Immature natural killer cell (primary cell): ENCODE measurements at places on chromosomes 4 and X. TPM values are rescaled to one million over a fixed set of nuclear protein-coding genes. Genes with fewer than 3 reads are reported as not detected.

CLGN gene
- polyA plus RNA-seq = not detected

DNA sequence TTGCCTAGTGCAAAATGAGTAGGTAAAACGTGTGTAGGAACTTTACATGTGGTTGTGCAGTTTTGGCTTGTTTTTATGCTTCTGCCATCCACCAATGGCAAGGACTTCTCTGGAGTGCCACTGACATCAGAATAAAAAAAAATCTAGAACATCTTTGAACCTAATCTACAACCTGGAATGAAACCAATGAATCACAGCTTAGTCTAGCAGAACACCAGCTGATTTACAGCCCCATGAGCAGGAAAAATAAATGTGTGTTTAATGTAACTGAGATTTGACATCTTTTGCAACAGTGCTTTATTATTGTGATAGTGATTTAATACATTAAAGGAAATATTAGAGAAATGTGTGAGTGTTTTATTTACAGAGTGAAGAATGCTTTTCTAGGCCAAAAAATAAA, 995.1 kb downstream of the PCDH7 start:
- DNase-seq = no peak
- no peaks in the 10 kb centered on the region for H3K36me3 ChIP-seq
- H3K27me3 ChIP-seq = no peaks in the 10 kb centered on the region
- no peaks in the 10 kb centered on the region for H3K4me1 ChIP-seq

DNA sequence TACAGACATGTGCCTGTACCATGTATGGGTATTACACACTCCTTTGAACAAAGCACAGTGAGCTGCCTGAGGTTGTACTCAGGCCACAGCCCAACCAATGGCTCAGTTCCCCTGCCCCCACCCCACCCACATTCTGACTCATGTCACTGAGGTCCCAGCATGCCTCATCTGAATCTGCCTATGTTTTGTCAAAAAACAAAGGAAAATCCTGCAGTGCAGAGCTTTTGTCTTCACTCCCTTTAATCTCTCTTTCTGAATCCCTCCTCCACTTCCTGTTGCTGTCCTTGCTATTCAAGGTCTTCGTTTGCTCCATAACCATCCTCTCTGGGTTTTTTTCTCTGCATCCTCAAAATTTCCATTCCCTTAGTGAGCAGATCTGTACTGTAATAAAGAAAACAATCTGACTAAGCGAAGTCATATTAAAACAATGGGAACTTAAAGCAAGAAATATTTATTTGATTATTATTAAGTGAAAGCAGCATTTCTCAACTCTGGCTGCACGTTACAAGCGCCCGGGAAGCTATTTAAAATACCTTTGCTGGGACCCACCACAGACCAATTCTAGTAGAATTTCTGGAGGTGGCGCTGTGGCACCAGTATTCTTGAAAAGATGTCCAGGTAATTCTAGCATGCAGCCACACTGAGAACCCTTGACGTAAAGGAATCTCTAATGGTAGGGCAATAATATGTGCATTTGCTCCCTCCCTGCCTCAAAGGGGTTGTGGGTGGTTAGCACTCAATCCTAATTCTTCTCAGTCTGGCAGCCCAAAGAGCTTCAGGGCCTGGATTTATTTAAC, 8.7 kb downstream of the GUCY2F start:
- H3K4me1 ChIP-seq = no peaks in the 10 kb centered on the region
- H3K27ac ChIP-seq = no peak overlapping the region

DNA sequence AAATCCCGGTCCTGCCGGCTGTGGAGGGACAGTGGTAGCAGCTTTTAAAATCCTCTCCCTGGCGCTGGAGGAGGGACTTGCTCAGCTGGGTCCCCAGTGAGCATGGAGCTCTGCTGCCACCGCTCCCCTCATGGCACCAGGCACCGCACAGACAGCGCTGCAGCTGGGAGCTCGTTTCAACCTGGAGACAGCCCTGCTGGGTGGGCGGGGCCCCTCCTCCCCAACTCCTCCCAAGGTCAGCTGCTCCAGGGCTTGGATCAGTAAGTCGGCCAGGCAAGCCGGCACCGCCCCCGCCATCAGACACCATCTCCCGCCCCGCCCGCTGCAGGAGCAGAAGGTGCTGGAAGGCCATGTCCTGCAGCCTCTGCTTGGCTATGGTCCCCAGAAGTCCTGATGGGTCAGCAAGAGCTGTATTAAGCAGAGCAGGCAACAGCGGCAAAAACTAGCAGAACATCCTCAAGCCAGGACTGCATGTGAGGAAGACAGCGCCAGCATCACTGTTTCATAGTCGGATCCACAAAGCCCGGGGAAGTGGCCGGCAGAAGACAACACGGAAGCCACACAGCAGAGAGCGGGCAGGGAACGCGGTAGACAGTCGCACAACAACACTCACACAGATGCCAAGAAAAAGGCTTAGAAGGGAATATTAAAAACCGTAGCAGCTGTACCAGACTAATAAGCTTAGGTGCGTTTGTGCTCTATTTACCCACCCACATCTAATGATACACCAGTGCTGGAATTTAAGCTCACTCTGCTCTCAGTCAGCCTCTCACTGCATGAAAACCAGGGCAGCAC, 16.2 kb downstream of the ZFYVE28 start:
- no peak for DNase-seq
- peaks cover 68% of the 10 kb centered on the region for H3K4me1 ChIP-seq
- peak overlapping the region; percentile 84 for H3K4me3 ChIP-seq
- no peaks in the 10 kb centered on the region for H3K36me3 ChIP-seq

GRCh38 chr4:52704661-52705060, 45.6 kb upstream of the USP46 start:
- no peaks in the 10 kb centered on the region for H3K36me3 ChIP-seq
- DNase-seq = no peak
- H3K4me3 ChIP-seq = no peak overlapping the region
- H3K27ac ChIP-seq = no peak overlapping the region

DNA sequence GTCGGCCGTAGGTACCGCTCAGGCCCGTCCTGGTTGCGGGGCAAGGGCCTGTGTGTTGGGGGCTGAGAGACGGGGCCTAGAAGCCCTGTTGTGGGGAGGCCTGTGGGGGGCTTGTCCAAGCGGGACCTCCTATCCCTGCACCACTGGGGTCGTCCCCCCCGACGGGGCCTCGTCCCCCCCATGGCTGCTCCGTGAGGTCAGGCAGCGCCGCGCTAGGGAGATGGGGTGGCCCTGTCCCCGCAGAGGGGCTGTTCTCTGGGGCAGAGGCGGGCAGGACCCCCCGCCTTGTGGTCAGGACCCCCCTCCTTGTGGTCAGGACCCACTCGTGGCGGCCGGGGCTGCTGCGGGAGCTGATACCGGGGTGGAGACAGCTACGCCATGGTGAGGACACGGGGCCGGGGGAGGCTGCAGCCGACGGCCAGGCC, 12.1 kb upstream of the GTPBP6 start:
- H3K27ac ChIP-seq = no peak overlapping the region
- H3K4me3 ChIP-seq = no peak overlapping the region
- H3K4me1 ChIP-seq = no peaks in the 10 kb centered on the region
- no peaks in the 10 kb centered on the region for H3K36me3 ChIP-seq
- DNase-seq = no peak
- peaks cover 4% of the 10 kb centered on the region for H3K27me3 ChIP-seq

DNA sequence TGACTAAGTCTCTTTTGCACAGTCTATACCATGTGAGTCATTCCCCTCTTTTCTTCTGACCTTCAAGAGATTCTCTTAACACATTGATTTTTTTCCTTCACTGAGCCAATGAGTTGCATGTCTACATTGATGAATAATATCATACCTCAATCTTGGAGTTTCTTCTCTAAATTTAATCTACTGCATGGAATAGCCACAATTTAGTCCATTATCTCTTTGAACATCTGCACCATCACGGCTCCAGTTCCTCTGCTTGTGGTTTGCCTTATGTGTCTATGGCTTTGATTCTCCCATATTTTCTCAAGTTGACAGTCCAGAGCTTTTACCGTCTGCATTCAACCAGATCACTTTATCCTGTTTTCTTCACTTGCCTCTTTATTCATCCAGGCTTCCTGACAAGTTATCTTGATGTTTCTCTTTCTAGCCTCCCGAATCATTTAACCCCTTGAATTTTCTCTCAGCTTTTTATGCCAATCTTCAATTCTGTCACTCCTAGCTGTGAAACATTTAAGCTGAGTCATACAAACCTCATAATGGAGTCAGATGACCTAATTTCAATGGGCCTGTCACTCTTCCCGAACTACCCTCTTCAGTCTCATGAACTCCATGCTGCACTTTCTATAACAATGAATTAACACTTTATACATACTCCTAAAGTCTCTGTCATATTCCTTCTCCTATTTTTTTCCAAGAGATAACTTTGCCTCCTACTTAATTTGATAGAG, 222.3 kb downstream of the CPE start:
- no peak overlapping the region for H3K27ac ChIP-seq
- no peaks in the 10 kb centered on the region for H3K4me1 ChIP-seq
- no peaks in the 10 kb centered on the region for H3K36me3 ChIP-seq
- DNase-seq = no peak
- peaks cover 1% of the 10 kb centered on the region for H3K27me3 ChIP-seq

- no peak for DNase-seq
- no peaks in the 10 kb centered on the region for H3K4me1 ChIP-seq
Measured at GRCh38 chrX:107551546-107551945, 76.8 kb upstream of the PRPS1 start.

DNA sequence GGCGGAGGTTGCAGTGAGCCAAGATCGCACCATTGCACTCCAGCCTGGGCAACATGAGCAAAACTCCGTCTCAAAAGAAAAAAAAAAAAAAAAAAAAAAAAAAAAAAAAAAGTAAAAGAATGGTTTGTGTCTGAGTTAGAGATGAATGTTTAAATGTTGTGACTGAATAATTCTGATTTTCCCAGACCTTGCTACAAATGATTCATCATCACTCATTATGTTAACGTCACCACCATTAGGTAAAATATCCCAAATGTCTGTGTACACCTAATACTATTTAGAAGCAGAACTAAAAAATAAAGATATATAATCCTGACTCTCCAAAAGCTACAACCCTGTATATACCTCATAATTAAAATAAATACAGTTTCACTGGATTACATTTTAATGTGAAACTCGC, 70.8 kb downstream of the HHIP start:
- no peak overlapping the region for H3K4me3 ChIP-seq
- H3K27ac ChIP-seq = no peak overlapping the region
- no peaks in the 10 kb centered on the region for H3K27me3 ChIP-seq
- no peaks in the 10 kb centered on the region for H3K4me1 ChIP-seq

- H3K27me3 ChIP-seq = no peaks in the 10 kb centered on the region
- no peak overlapping the region for H3K27ac ChIP-seq
- no peak for DNase-seq
- no peak overlapping the region for H3K4me3 ChIP-seq
- H3K36me3 ChIP-seq = no peaks in the 10 kb centered on the region
Measured at GRCh38 chr4:167176723-167177367, 57.4 kb downstream of the SPOCK3 start.

DNA sequence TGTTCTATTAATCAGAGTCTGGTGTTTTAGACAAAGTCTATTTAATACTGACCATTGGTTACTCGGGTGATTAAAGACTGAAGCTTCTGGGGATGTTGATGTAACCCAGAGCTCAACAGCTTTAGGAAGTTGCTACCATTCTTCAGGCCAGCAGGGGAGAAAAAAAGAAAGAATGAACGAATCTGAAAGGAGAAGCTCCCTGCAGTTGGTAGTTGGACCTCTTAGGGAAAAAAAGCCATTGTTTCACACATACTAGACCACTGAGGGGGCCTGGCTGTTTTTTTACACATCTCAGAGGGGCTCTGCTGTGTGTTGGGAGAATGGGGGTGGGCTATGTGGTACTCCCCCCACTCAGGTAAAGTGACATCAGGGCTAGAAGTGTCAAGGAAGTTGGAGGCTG, 378.9 kb downstream of the KCNIP4 start:
- H3K4me1 ChIP-seq = no peaks in the 10 kb centered on the region
- no peaks in the 10 kb centered on the region for H3K36me3 ChIP-seq
- H3K4me3 ChIP-seq = no peak overlapping the region
- no peaks in the 10 kb centered on the region for H3K27me3 ChIP-seq
- no peak overlapping the region for H3K27ac ChIP-seq
- DNase-seq = no peak

CORIN gene
- not detected for polyA plus RNA-seq

TECRL gene
- not detected for polyA plus RNA-seq
